ENCODE measurements at places on chromosomes 1 and 21.
A peak's percentile ranks its signal among the peaks of the same experiment; 100 is the strongest.

DNA sequence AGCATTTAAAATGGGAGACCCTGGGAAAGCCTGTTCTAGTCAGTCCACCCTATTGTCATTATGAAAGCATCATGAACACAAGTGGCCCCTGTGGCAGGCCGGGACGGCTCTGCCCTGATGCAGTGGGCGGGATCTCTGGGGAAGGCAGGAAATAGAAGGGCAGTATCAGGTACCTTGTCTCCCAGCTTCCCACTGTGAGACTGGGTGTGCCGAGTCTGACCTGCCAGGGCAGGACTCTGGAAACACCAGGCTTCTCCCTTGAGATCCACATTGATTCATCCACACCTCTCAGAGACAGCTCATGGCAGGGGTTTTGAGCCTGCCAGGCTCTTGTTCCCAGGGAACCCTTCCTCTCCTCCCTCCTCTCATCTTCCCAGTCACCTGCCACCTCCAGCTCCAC, 24.5 kb upstream of the GNPAT start:
- no peak for DNase-seq

DNA sequence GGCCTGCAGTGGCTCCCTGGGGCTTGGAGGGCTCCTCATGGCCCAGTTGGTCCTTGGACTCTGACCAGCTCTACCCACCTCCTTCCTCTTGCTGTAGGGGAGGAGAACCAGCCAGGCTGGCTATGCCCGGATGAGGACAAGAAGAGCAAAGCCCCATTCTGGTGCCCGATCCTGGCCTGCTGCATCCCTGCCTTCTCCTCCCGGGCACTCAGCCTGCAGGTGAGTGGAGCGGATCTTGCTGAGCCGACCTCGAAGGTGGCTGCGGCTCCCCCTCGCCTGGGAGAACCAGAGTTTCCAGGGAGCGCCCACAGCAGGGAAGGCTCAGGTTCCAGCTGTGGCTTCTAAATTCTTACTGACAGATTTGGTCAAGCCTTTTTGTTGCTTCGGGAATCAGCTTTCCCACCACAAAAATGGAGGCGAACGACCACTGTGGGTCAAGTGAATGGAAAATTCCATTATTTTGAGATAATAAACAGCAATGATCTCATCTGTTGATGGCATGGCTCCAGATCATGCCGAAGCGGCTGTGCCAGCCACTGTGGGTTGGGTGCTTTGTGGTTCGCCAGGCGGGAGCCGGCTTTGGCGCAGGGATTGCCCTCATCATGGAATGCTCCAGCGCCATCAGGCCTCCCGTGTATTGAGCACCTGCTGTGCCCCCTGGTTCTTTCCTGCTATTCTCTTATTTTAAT, 106.5 kb upstream of the ACTL8 start:
- DNase-seq, result no peak

GRCh38 chr1:242546441-242546840, 21.9 kb upstream of the PLD5 start:
- DNase-seq, result no peak

GRCh38 chr1:8423692-8424538, 106.0 kb downstream of the SLC45A1 start:
- DNase-seq, result peak; percentile 62

DNA sequence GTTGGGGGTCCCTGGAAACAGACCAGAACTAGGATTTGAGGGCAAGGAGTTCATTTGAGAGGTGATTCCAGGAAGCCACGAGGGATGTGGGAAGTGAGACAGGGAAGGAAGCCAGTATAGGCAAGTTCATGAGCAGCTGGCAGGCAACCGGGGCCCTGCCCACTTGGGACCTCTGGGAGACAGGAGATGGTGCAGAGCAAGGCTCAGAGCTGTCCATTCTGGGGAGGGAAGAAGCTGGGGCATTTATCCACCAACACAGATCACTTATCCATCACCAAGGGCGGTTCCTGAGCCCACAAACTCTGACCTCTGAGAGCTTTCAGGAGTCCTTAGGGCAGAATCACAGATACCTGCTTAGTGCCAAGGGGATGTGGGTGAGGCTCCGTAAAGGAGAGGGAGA, 16.8 kb downstream of the EDN2 start:
- DNase-seq, result no peak

DNA sequence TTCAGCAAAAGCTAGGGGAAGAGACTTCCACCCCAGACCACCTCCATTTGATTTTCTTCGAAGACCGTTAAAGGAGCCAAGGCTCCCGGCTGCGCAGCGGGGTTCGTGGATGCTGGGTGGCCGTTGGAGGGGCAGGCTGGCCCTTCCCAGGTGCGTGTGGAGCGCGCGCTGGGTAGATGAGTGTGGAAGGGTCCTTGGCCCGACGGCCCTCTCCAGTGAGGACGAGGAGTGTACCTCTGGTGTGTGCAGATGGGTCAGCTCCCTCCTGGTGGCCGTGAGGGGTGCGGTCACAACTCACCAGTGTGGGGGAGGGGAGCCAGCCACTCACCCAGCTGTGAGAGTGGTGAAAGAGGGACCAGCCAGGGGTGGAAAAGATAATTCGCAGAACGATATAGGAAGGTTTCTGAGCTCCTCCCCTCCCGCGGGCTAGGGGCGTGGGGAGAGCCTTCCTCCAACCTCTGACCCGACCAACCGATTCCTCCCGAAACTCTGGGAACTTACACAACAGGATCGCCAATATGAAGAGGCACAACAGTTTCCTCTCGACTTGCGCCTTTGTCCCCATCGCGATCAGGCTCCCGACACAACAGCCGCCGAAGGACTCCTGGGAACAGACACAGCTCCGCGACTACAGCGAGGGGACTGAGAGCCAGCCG, at the start of gene F11R:
TSS of gene F11R (minus strand) at position 644 of the 656 bp plus-strand sequence. CDS start at position 565, 79 bp downstream.
- no peak for DNase-seq

GRCh38 chr1:36279110-36279788, 26.9 kb upstream of the SH3D21 start:
- no peak for DNase-seq

GRCh38 chr1:199242601-199243000, 603.8 kb downstream of the PTPRC start:
- DNase-seq, result no peak

DNA sequence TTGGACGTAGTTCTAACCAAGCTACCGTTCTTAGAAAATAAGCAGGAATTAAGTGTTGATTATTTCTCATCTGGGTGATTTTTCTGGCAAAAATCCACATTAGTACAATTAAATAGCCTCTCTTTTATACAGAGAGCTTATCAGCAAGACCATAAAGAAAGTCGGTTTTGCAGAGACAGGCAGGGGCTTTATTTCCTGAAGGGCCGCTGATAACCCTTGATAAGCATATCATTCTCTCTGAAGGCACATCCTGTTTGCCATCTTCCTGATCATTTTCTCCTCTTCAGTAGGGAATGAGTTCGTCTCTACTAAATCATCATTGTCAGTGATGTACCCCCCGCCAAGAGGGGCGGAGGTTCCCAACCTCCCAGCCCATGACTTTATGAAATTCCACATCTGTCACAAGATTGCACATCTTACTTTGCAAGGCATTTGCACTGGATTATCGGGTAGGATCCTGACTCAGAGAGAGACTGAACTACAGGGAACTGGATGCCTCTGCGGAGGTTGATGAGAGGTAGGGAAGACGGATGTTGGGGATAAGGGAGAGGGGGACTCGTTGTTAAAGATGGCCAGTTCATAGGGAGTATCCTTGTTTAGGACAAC, 115.7 kb downstream of the KCNJ6 start:
- no peak for DNase-seq

- DNase-seq, result no peak
Observed at GRCh38 chr21:28754127-28754611, 238.5 kb downstream of the LTN1 start.

GRCh38 chr1:239765163-239765562, 326.5 kb upstream of the FMN2 start:
- DNase-seq, result no peak

DNA sequence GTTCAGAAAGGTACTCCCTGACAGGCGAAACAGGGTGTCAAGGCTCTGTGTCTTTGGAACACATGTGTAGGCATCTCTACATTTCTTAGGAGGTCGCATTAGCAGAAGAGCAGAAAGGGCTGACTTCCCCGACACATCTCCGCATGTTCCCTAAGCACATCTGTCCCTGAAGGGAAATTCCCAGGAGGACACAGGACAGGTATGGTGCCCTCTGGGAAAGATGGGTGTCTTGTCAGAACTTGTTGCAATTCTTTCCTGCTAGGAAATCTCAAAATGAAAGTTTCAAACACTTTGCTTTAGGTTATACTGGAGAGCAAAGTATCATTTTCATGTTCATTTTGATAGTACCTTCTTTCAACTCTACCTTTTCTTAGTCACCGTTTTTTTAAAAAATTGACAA, 2.0 kb downstream of the DSCAM start:
- no peak for DNase-seq

DNA sequence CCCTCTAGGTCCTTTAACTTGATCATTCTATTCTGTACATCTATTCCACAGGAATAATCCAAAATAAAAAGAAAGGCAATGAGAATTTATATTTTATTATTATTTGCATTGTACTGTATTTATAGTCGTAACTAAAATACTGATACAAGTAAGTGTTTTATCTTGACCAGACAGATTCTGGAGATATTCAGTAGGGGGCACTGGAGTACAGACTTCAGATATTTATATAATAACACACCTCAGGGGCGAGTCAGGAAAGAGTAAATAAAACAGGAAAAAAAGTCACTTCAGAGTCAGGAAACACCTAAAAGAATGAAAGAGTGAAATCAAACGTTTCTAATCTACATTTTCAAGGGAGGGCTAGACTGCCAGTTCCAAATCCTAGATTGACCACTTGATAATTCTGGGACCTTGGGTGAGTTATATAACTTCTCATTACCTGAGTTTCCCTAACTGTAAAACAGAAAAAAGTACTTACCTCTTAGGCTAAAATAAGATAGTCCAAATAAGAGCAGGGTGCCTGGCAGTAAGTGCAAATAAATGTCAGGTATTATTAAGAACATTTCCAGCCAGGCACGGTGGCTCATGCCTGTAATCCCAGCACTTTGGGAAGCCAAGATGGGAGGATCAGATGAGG, 31.1 kb upstream of the MTF1 start:
- peak; percentile 57 for DNase-seq

GRCh38 chr21:33202464-33203363, 27.0 kb upstream of the IFNAR2 start:
- DNase-seq, result no peak

GRCh38 chr1:239811211-239811885, 280.3 kb upstream of the FMN2 start:
- DNase-seq, result no peak

- DNase-seq, result no peak
Observed at GRCh38 chr1:70091811-70092210, 113.6 kb downstream of the LRRC40 start.

GRCh38 chr1:185886046-185886445, 151.9 kb downstream of the HMCN1 start:
- no peak for DNase-seq

GRCh38 chr1:63892632-63893395, 119.0 kb downstream of the ROR1 start:
- DNase-seq, result peak; percentile 91

DNA sequence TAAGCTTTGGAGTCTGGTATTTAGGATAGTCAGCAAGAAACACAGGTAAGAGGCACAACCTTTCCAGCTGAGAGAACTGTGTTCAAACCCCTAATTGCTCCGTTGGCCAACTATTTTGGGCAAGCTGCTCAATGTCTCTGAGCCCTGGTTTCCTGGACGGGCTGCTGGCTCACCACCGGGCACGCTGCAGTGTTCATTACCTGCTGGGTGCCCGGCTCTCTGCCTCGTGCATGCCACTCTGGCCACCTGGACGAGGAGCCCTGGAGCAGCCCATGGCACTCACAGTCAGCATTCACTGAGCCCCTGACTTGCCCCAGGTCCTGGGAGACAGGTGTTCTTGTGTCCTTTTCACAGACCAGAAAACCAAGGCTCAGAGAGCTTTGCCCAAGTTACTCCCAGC, 51.0 kb downstream of the DMRTB1 start:
- DNase-seq, result no peak

DNA sequence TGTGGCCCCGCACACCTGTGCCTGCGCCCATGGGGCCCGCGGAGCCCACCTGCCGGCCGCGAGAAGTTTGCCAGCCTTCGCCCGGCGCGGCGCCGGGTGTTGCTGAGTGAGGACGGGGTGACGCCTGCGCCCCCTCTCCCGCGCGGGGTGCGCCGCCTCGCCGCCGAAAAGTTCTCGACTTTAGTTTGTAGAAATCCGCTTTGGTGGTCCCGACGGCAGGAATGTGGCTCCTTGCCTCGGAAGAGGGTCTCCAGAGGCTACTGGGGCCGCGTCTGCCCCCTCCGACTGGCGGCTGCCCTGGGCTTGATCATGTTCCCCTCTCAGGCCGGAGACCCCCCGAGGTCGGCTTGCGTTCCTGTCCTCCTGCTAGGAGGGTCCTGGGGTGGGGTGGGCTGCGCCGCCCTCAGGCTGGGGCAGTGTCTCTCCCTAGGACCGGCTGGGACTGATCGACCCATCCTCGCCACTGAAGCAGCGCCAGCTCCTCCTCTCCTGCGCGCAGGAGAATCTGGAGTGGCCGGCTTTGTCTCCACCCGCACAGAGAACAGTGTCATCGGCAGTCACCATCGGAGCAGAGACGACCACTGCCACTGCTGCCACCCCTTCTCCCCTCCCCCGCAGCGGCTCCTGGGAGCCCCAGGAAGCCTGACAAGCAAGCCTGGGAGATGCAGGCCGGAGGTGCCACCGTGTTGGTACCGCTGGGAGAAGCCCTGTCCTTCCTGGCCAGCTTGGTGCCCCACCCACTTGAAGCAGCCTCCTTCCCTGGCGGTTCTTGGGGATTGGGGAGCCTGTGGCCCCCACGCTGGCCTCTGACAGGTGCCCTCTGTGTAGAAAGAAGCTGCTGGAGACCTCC, 553 bp upstream of the SLC30A2 start:
- no peak for DNase-seq

- DNase-seq, result no peak
Observed at GRCh38 chr1:35600593-35600992, 27.5 kb downstream of the TFAP2E start.

DNA sequence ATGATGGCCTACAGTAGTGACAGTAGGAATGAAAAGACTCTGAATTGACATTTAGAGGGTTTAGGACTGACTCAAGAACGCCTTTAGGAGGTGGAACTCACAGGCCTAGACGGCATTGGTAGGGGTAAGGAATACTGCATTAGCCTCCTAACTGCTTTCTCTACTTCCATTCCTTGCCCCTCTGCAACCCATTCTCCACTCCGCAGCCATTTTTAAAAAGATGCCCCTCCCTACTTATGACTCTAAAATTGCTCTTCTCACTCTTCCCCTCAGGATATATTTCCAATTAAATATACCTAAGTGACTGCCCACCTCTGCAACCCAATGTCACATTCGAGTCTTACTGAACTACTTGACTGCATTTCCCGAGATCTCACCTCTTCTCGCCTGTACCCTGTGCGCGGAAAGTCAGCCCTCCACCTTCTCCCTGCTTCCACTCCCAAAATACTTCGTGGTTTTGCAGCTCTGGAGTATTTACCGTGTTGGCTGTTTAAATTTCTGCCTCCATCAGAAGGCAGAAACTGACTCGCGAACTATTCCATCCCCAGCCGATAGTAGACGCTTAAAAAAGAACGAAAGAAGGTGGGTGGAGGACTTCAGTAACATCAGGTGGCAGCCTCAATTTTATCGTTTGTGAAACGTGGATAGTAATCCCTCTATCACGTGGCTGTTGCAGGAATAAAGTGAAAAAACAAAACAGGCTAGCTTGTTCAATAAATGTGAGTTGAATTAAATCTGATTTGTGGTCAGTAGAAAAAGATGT, 1.1 kb upstream of the YBX1 start:
- DNase-seq, result no peak

- no peak for DNase-seq
Observed at GRCh38 chr21:31537872-31538576, 121.5 kb upstream of the SOD1 start.
